ENCODE measurements at places on chromosomes 7 and 10.

- no peak for DNase-seq
Observed at GRCh38 chr7:126776498-126776897, 476.2 kb downstream of the GRM8 start.

DNA sequence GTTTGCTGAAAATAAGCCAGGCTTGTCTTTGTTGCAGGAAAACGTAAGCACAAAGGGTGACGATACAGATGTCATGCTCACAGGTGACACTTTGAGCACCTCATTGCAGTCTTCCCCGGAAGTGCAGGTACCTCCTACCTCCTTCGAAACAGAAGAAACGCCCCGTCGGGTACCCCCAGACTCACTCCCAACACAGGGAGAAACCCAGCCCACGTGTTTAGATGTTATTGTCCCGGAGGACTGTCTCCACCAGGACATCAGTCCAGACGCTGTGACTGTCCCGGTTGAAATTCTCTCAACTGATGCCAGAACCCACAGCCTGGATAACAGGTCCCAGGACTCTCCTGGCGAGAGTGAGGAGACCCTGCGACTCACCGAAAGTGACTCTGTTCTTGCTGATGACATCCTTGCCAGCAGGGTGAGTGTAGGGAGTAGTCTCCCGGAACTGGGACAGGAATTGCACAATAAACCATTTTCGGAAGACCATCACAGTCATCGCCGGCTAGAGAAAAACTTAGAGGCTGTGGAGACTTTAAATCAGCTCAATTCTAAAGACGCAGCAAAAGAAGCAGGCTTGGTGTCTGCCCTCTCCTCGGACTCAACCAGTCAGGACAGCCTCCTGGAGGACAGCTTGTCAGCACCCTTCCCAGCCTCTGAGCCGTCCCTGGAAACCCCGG is 18.3 kb upstream of the BHLHA15 start:
- no peak for DNase-seq

- DNase-seq: no peak
Observed at GRCh38 chr10:1212571-1213141, 156.5 kb downstream of the WDR37 start.

GRCh38 chr7:3964980-3965606 is 664.0 kb downstream of the SDK1 start:
- DNase-seq: no peak

DNA sequence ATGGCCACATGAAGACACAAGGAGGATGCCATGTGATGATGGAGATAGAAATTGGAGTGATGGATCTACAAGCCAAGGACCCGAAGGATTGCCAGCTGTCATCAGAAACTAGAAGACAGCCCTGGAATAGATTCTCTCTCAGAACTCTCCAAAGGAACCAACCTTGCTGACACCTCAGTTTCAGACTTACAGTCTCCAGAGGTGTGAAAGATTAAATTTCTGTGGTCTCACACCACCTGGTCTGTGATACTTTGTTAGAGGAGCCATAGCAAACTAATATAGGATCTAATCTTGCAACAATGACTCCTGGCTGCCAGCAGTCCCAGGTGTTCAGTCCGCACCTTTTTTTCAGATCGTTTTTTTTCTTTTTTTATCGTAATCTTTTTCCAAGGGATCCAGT is 647.3 kb upstream of the GHITM start:
- no peak for DNase-seq

GRCh38 chr10:63633677-63634487 is 112.7 kb downstream of the REEP3 start:
- DNase-seq: no peak

DNA sequence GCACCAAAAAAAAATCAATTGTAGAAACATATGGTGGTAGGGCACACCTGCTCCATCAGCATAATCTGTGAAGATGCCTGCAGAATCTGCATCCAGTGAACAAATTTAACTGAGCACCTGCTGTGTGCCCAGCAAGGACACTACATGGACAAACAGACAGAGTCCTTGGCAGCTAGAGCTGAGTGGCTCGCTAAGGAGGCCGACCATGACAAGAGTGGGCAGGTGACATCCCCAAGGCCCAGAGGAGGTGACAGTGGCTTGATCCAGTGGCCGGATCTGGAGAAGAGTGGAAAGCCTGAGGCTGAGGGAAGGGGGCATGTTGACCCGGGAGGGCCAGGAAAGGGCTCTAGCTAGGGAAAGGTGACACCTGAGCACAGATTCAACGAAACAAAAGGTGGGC is 68.1 kb downstream of the MAD1L1 start:
- no peak for DNase-seq

GRCh38 chr7:39811161-39811614 is 138.9 kb upstream of the CDK13 start:
- DNase-seq: peak; percentile 32

DNA sequence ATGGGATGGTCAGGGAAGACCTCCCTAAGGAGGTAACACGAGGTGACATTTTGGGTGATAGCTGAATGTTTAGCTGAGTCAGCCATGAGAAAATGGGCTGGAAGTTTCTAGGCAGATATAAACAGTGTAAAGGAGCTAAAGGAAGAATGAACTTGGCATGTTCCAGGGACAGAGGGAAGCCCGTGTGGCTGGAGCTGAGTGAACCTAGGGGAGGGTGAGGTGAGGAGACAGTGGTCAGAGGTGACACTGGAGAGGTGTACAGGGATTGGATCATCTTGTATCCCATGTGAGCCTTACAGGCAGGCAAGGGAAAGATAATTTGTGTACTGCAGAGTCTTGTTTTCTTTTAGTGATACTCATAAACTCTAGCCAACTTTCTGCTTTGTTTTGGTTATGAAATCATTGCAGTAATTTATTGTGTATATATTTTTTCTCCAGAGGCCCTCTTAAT is 1.8 kb downstream of the STARD3NL start:
- DNase-seq: no peak
